Right renal cortex interstitium (tissue), 3 donors: ENCODE measurements at places on chromosomes 11 and 22.

GRCh38 chr22:37464181-37464580, 22.0 kb downstream of the MFNG start:
- DNase-seq: no peak

GRCh38 chr22:31055635-31056159, 25.4 kb upstream of the SMTN start:
- no peak for DNase-seq

- DNase-seq: no peak
Observed at GRCh38 chr11:96311120-96311568, 31.9 kb downstream of the MAML2 start.

DNA sequence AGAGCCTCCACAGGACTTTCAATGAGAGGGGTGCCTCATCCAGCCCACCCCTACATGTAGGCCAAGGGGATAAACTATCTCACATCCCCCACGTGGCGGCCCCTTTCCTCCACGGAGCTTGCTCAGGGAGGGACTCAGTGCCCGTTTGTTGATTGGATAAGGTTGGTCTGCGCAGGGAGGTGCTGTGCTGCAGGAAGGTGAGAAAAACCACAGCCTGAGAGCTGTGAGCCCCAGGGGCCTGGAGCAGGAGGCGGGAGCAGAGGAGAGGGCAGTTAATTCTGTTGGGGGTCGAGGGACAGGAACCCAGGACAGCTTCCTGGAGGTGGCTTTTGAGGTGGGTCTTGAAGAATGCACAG, 31.9 kb upstream of the ATXN10 start:
- DNase-seq: no peak
